ENCODE measurements at places on chromosomes 7 and 10. TPM values are rescaled to one million over a fixed set of nuclear protein-coding genes. Genes with fewer than 3 reads are reported as not detected.

The SHTN1 gene
- total RNA-seq, result 36.7 TPM

GRCh38 chr7:127208351-127208750 is 44.4 kb downstream of the GRM8 start:
- DNase-seq, result no peak

The FKBP6 gene
- not detected for total RNA-seq

The LRRTM3 gene
- not detected for total RNA-seq

- DNase-seq, result no peak
Measured at GRCh38 chr10:96201525-96201924, 69.8 kb downstream of the BLNK start.

- no peak for DNase-seq
Measured at GRCh38 chr7:94333810-94334209, 60.9 kb upstream of the COL1A2 start.

The CYP3A7 gene
- 92.6 TPM for total RNA-seq

DNA sequence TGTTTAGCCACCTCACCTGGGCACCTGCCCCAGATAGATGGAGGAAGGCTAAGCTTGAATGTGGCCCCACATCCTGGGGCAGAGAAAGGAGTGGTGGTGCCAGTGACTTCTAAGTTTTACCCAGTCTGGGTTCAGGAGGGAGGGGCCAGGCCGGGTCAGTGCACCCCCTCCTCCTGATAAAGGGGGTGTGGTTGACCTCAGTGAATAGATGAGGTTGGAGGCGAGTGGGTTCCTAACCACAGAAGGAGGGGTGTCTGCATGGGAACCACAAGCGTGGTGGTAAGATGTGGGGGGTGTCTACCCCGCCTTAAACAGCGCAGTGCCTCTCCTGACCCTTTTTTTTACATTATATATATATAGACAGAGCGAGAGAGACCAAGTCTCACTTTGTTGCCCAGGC is 105.3 kb upstream of the KCTD7 start:
- no peak for DNase-seq

DNA sequence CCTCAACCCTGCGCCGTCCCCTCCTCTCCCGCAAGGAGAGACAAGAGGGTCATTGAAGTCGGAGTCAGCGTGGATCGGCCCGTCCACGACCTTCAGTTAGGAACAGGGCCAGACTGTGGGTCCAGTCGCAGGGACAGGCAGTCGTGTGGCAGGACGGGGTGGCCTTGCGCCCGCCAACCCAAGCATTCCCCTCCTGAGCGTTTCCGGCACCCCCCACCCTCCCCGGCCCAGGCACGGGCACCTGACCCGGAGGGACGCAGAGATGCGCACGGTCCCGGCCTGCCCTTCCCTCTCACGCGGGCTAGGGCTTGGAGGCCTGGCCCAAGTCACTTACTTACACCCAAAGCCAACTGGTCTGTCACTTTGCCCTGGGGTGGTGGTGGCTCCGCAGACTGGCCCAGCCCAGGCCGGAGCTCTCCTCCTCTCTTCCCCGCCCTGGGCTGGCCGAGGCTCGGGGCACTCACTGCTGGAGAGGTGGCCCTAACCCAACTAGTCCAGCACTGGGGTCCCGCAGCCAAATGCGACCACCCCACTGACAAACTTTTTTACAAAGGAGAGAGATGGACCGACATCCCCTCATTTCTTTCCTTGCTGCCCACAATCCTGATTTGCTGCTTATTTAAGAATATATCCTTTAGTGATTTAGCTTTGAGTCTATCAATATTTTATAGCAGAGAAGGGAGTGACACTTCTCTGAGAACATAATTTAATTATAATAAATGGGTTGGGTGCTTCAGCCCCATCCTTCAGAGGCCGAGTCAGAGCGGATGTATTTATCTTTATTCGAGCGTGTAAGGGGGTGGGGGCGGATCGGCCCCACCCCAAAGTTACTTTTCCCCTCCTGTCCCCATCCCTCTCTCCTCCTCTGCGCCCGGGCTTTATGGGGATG is 1.2 kb upstream of the UNCX start:
- DNase-seq, result no peak

The SRRM3 gene
- 1.6 TPM for total RNA-seq

DNA sequence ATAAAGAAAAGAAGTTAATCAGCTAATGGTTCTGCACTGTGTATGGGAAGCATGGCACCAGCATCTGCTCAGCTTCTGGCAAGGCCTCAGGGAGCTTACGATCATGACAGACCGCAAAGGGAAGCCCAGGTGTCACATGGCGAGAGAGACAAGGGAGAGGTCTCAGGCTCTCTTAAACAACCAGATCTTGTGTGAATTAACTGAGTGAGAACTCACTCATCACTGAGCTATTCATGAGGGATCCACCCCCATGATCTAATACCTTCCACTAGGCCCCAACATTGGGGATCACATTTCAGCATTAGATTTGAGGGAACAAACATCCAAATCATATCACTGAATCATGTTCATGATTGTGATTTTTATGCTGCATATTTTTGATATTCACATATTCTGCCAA is 5.8 kb downstream of the USP54 start:
- no peak for DNase-seq

DNA sequence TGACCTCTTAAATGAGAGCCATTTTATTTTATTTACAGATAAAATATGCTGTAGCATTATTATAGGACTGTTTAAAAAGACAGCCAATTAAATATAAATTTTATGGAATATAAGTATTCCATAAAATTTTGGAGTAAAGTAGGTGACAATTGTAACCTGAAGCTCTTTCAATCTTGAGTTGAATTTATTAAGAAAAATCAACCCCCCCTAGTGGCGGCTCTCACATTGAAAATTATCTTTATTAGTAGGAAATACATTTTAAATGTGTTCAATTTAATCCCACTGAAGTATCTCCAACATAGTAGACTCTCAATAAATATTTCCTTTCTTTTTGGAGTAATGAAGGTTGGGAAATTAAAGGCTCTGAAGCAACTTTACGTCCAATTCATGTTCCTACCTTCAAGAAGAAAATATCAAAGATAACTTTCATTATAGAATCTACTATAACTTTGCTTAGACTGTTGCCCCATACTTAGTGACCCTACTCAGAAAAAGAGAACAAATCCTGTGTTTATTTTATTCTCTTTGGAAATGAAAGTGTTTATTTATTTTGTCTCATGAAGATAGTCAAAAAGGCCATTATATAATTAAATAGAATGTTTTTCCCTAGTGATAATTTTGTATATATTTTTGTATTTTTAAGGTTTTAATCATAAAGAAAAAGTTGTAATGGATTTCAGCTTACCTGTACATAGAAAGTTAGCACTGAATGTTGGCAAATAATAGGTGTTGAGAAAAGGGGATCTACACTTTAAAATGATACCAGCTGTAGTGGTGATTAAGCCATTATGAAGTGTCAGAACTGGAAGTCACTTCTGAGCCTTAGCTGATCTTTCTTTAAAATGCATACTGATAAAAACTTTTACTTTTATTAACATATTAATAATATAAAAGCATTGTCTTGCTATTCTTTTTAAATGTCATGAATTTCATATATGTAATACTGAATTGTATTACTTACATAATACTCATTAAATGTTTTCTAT is 3.3 kb downstream of the AHR start:
- peak; percentile 51 for DNase-seq
